Endodermal cell (in vitro differentiated cells): ENCODE measurements at places on chromosomes 12 and 14. TPM values are rescaled to one million over a fixed set of nuclear protein-coding genes. Genes with fewer than 3 reads are reported as not detected.

DNA sequence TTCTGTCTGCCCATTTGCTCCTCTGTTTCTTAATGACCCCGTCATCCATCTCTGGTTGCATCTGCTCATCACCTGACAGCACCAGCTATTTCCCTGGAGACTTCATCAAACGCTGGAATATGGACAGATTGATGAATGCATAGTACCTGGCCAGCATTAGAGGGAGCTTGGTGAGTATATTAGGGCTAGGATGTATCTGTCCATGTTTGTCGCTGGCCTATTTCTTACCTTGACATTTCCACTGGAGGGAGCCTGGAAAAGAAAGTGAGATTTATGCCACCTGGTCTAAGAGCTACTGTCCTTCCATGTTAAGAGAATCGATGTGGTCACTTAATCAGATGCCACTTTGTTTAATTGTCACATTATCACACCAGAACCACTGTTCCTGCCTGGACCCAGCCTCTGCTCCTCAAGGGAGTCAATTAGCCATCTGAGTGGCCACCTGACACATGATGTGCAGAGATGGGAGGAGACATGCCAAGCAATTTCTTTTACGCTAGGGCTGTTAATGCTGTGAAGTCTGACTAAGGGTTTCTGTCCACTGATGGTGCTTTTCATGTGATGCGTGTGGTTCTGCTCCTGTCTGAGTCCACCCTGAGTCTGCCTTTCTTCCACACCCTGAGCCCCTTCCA, 75.3 kb upstream of the SFSWAP start:
- peak; percentile 8 for DNase-seq

DNA sequence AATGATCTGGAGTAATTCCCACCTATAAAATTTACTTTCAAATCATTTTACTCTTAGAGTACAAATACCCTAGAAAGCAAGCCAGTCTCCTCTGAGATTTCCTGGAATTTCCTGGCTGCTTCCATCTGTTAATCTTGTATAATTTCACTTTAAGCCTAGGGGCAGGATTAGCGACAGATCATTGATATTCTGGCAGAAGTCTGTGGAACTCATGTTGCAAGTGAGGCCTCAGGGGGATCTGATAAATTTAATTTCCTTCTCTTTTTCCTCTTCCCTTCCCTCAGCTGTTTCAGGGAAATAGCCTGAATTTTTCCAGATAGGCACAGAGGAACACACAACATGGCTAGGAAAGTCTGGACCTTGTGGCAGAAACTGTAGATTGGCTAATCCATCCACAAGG, 5.9 kb upstream of the KRT6A start:
- DNase-seq: no peak

The RAB15 gene
- total RNA-seq: 63.2 and 77.2 TPM in 2 replicates

The GLT8D2 gene
- total RNA-seq: 0.90 and 1.3 TPM in 2 replicates

The CPNE6 gene
- total RNA-seq: not detected in 3 replicates
